Effector CD4-positive, alpha-beta T cell (primary cell): ENCODE measurements at places on chromosomes 4 and X.

GRCh38 chrX:108186811-108187210, 95.2 kb downstream of the ATG4A start:
- DNase-seq: no peak

GRCh38 chr4:63211776-63212479, 1197.3 kb downstream of the TECRL start:
- no peak for DNase-seq

GRCh38 chrX:100717363-100717762, 14.6 kb downstream of the SYTL4 start:
- no peak for DNase-seq

DNA sequence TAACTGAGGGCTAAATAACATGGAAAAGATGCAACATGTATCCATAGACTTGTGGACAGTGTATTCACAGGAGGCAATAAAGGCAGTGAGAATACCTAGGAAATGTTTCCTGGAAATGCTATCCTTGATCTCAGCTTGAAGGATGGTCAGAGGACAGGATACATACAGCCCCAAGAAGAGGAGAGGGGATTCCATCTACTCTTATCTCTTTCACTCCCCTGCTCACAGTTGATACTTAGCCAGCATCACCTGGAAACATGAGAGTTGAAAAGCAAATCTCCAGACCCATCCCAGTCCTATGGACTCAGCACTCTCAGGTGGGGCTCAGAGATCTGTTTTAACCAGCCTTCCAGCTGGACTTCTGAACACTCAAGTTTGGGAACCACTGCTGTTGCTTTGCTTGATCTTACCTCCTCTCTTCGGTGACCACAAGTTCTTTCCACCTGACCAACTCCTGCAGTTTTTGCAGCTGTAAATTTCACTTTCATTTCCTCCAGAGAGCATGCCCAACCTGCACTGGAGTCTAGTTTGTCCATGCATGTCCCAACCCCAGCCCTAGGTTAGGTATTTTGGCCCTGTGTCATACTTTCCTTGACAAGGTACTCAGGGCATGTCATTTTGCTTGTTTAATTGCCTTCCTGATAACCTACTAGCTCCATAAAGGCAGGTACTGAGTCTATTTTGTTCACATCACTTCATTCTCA, 10.4 kb downstream of the RELL1 start:
- DNase-seq: no peak

DNA sequence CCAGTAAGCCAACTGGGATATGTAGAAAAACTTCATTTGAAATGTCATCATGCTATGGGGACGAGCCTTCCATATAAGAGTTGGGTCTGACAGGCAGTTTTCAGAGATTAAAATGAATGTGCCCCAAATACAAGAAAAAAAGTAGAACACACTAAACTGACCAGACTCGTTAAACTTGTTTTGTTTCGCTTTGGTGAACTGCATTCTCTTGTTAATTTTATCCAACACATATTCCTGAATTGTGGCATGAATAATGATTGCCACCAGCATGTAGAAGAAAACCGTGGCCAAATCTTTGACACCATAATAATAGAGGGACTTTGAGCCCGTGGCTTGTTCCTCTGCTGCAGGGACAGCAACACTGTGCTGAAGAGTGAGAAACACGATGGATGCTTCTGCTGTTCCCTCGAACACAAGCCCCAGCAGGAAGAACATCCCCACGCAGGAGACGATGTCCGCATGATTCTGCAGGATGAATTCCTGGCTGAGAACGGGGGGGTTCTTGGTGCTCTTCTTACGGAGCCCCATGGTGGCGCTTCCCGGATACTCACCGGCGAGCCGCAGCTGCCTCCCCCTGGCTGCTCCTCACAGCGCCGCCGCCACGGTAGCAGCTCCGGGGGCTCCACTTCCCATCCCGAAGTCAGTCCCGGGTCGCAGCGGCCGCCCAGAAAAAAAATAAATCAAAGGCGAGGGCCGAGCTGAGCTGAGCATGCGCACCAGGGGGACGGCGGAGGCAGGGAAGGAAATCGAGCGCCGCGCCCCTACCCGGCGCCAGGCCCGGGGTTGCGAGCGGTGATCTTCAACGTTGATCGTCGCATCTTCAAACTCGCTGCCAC, at the start of gene TRAM1L1:
TRAM1L1 (minus strand) TSS at position 711 of the 836 bp plus-strand sequence; CDS start at position 528, 183 bp downstream.
- no peak for DNase-seq

DNA sequence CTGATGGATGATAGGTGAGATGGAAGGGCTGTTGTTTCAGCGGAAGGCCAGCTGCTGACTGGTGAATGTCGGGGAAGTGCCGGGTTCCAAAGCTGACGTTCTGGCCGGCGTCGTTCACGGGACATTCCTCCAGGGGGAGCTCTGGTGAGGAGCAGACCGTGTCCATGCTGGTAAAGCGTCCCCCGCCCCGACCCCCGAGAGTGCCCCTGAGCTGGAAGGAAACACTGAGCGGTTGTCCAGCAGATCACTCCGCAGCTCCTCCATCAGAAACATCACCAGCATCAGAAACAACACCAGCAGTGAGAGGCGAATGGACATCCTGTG, 18.6 kb upstream of the ADRA2C start:
- no peak for DNase-seq

DNA sequence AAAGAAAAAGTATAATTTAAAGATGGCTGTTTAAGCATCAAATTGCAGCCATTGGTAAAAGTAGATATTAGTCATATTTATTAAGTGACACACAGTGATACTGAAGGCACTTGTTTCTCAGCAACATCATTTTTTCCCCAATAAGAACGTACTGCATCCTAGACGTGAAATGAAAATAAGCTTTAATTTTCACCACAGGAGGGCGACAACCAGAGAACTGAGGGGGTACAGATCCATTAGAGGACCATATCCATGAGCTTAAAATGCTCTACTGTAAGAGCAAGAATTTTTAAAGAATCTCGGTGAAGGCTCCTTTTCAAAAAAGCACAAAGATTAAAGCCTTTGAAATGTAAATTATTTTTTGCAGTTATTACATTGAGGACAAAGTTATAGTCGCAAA, 33.4 kb downstream of the FRG1 start:
- DNase-seq: no peak

GRCh38 chr4:173763389-173763788, 233.4 kb upstream of the HAND2 start:
- DNase-seq: no peak

DNA sequence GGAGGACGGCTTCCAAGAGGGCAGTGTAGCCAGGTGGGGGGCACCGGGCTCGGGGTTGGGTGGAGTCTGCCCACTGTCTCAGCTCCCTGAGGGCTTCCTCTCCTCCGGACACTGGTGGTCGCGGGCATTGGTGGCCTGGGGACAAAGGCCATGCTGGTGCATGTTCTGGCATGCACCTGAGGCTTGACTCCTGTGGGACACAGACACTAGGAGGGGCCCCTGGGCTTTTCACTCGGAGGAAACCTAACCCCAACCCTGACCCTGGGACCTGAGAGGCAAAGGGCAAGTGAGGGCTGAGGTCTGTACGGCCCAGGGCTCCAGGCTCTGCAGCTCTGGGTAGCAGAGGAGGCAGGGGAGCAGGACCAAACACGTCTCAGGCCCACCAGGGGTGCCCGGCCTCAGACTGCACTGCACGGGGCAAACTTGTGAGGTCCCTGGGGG, 22.3 kb upstream of the FGFR3 start:
- DNase-seq: no peak

DNA sequence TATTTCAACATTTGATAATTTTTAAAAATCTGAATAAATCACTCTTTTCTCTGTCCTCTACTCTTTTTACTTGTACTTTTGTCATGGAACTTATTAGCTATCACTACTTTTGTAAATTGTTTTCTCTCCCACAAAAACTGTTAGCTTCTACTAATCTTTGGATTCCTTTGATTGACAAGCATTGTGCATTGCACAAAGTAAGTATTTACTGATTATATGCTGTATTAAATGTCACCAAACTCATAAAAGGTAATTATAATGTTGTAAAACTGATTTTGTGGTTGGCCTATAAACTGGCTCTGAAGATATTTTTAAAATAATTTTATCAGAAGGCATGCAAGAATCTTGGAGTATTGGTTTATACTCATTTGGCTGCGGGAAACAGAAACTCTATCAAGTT, 15.0 kb upstream of the SEC24B start:
- no peak for DNase-seq

DNA sequence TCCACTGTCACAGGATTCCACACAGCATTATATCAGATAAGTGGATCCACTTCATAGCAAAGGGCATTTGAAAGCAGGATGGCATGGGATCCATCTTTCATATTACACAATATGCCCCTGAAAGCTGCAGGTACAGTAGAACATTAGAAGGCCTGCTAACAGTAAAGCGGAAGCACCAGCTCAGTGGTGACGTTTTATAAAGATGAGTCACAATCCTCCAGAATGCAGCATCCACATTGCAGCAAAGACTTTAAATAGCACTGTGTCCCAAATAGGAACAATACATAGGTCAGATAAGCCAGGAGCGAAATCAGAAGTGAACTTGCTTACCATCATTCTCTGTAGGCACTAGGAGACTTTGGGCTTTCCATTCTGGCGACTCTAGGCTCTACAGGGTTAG, 609.5 kb upstream of the FAT1 start:
- DNase-seq: no peak

DNA sequence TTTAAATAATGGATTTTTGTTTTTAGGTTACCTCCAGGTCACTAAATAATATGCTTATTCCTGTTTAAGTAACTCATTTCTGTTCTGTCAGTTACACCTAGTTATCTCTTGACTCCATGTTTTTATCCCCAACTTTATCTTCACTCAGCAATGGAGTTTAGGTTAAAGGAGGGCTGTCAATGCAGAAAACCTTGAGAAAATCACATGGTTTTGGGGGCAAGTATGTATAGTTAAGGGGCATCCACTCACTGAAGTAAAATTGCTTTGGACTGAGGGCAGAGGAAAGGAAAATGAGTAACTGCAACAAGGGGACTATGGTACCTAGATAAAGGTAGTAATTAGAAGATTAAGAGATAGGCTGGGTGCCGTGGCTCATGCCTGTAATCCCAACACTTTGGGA, 87.1 kb downstream of the UBE2K start:
- no peak for DNase-seq

- no peak for DNase-seq
Measured at GRCh38 chr4:103996637-103997036, 276.9 kb upstream of the TACR3 start.
